Activated T-helper 2 cell treated with anti-CD3 and anti-CD28 coated beads, Interferon-gamma antibody, Interleukin-2, Interleukin-4, amounts not matched to agents 10 μg/mL and 5 μg/mL and 100 μg/mL, durations not matched to agents 14 hours and 24 hours and 36 hours (primary cell): ENCODE measurements at places on chromosomes 7 and 10.

DNA sequence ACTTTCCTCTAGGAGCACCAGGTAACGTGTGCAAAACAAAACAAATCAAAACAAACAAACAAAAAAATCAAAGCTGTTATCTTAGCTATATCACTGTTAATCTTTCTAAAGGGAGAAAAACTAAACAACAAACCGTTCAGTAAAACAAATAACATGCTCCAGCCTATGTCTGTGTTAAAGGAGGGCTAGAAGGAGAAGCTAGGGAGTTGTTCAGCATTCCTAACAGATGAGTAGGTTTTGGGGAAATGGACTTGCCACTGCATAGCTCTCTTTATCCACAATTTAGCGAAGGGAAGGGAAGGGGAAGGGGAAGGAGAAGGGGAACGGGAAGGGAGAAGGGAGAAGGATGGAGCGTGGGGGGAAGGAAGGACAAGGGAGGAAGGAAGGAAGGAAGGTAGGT, 134.2 kb upstream of the AKR1E2 start:
- H3K27ac ChIP-seq = no peak overlapping the region
- peaks cover 5% of the 10 kb centered on the region for H3K4me1 ChIP-seq
- H3K4me3 ChIP-seq = no peak overlapping the region

DNA sequence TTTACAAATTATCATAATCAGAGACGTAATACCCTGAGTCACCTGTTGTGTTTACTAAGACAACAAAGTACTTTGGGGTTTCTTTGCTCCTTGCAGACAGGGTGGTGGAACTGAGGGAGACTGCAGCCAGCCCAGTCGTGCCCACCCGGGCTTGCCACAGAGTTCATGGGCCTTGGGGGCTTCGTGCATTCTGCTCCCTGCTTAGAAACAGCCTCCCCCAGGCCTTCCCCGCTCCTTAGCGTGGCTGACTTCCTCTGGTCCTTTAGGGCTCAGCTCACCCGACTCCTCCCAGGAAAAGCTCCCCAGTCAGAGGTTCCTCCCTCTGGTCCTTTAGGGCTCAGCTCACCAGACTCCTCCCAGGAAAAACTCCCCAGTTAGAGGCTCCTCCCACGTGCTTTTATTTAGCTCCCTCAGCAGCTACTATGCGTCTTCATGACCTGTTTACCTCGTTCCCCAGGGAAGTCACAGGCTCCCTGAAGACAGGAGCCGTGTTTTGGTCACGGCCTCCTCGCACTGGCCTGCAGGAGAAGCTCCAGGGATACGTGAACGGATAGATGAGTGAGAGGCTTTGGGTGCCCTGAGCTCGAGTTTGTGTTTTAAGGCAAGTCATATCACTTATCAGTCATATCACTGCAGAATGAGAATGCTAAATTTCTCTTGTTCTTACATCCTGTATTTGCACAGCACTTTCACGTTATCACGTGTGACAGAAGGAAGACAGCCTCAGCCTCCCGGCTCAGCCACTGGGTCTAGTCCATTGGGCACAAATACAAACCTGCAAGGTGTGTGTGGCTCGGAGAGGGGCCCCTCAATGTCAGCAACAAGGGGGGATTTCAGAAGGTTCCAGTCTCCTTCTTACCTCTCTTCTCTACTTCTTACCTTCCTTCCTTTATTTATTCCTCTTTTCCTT, 52.7 kb upstream of the VIPR2 start:
- H3K36me3 ChIP-seq = no peaks in the 10 kb centered on the region
- H3K4me3 ChIP-seq = peak overlapping the region; percentile 78
- H3K27ac ChIP-seq = peak overlapping the region; percentile 97

DNA sequence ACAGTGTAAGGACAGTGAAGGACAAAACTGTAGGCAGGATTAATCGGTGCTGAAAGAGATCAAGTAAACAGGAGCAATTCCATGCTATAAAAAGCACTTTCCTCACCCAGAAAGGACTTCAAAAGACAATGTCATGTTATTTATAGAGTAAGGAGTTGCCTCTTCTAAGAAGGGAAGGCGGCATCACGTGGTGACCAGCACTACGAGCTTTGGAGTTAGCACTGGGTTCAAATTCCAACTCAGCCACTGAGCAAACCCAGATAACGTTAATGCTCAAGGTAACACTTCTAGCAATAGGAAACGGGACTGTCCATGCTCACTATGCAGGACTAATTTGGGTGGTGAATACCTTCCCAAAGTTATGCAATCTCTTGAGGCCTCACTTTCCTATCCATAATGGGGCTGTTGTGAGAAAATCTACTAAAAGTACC, 715 bp upstream of the PANK1 start:
- peak overlapping the region; percentile 88 for H3K27ac ChIP-seq
- peak overlapping the region; percentile 91 for H3K4me3 ChIP-seq
- H3K4me1 ChIP-seq = peaks cover 12% of the 10 kb centered on the region

GRCh38 chr10:76916536-76916935, 721.1 kb downstream of the KCNMA1 start:
- H3K4me3 ChIP-seq = no peak overlapping the region
- no peak overlapping the region for H3K27ac ChIP-seq
- no peaks in the 10 kb centered on the region for H3K27me3 ChIP-seq
- H3K36me3 ChIP-seq = no peaks in the 10 kb centered on the region
- DNase-seq = no peak

DNA sequence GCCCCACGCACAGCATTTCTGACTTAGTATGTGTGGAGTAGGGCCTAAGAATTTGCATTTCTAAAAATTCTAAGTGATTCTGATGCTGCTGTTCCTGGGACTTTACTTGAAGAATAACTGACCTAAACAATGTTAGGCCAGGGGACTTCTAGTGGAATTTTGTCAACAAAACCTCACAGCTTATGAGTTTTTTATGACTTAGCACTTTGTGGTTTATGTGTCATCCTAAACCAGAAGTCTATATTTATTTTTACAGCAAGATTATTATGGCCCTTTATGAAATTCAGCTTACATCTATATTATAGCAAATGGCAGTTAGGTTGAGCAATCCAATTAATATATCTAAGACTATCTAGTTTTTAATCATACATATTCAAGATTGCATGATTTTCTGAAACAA, 24.6 kb upstream of the BET1 start:
- H3K4me3 ChIP-seq = no peak overlapping the region
- no peaks in the 10 kb centered on the region for H3K4me1 ChIP-seq
- H3K27me3 ChIP-seq = peaks cover 20% of the 10 kb centered on the region
- no peaks in the 10 kb centered on the region for H3K36me3 ChIP-seq
- H3K27ac ChIP-seq = no peak overlapping the region

GRCh38 chr7:37332243-37333016, 116.2 kb downstream of the ELMO1 start:
- no peak overlapping the region for H3K4me3 ChIP-seq
- H3K4me1 ChIP-seq = peaks cover 79% of the 10 kb centered on the region
- DNase-seq = no peak
- H3K27me3 ChIP-seq = no peaks in the 10 kb centered on the region

GRCh38 chr10:61781969-61782403, 119.3 kb downstream of the CABCOCO1 start:
- H3K4me3 ChIP-seq = no peak overlapping the region
- peaks cover 15% of the 10 kb centered on the region for H3K36me3 ChIP-seq
- H3K27ac ChIP-seq = peak overlapping the region; percentile 31

GRCh38 chr7:12389089-12389700, 14.5 kb downstream of the VWDE start:
- no peak overlapping the region for H3K4me3 ChIP-seq
- H3K27ac ChIP-seq = no peak overlapping the region
- H3K4me1 ChIP-seq = no peaks in the 10 kb centered on the region
- H3K27me3 ChIP-seq = no peaks in the 10 kb centered on the region
- H3K36me3 ChIP-seq = no peaks in the 10 kb centered on the region
